ENCODE measurements at places on chromosomes 11 and 22. TPM values are rescaled to one million over a fixed set of nuclear protein-coding genes. Genes with fewer than 3 reads are reported as not detected.

APOL3 gene
- 25.5 TPM for total RNA-seq

RFPL3 gene
- total RNA-seq, result not detected

ARHGAP8 gene
- not detected for total RNA-seq

OR5AS1 gene
- not detected for total RNA-seq

GRCh38 chr11:37394236-37394870, 796.3 kb upstream of the RAG2 start:
- no peak for DNase-seq

DNA sequence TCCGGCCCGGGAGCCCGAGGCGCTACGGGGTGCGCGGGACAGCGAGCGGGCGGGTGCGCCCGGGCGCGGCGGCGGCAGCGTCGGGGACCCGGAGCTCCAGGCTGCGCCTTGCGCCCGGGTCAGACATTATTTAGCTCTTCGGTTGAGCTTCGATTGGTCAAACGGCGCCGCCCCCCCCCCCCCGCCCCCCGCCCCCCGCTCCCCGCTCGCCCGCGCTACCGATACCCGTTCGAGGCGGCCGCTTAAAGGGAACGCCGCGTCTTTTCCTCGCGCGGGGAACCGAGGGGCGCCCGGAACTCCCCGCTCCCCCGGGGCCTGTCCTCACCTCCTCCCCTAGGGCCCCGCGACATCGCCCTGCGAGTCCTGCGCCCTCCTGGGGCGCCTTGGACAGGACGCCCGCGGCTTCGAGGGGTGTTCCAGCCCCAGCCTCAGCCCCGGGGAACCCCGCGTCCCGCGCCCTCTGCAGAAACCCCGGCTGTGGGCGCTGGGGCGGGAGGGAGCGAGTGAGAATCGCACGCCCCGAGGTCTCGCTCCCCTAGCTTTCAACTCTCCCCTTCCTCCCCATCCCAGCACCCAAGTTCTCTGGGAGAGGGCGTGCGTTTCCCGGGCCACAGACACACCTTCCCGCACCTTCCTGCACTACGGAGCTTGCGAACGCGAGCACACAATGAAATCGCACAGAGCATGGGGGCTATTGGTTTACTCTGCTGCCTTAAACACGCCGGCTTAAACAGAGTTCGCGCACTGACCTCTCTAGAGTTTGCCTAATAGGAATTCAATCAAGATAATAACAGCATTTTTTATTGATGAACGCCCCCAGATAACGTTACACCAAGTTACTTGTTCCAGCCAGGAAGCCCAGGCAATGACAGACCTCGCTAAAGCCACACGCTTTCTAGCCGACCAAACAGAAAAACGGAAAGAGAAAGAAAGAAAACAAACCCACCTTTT, at the start of gene BDNF:
Gene BDNF (minus strand): TSS at position 105 of the 951 bp plus-strand sequence. CDS start 41,891 bp downstream, outside the sequence.
- DNase-seq, result no peak

DNA sequence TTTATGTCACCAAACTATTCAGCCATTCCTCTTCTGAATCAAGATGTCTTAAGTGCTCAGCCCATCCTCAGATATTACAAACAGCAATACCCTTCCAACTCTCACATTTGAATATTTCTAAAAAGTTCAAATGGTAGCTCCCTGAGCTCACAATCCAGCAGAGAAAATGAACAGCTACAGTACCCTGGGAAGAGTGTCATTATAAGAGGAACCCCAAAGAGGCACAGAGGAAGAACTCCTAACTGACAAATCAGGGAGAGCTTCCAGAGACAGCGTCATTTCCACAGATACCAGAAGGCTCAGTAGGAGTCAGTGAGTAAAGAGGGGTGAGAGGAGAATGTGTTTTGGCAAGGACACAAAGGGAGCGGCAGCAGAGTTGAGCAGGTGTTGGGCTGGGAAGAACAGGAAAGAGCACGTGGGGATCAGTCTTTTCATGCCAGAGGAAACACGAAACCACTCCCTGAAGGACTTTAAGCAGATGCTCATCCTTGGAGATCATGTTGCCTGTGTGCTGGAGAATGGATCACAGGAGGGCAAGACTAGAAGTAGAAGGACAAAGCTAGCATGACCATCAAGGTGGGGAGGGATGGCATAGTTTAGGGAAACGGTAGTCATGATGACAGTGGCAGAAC, 4.3 kb downstream of the CLTCL1 start:
- no peak for DNase-seq

GRCh38 chr11:126413426-126413825, 57.9 kb downstream of the ST3GAL4 start:
- no peak for DNase-seq

DNA sequence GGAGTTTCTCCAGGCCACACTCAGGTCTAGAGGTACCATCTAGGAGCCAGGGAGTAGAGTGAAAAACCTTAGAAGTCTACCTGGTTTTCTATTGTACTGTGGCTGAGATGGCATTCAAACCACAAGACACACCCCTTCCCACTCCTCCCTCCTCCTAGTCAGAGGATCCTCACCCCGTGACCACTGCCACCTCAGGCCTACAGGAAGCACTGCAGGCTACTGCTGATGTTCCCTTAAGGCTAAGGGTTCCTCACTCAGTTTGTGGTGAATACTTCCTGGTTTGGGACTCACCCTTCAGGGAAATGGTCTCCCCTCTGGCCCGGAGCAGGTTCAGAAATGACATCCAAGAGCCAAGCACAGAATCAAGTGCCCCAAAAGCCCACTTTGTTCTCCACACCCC, 1293.9 kb downstream of the JRKL start:
- DNase-seq, result no peak

BCO2 gene
- total RNA-seq, result 151 TPM

- DNase-seq, result peak; percentile 55
Observed at GRCh38 chr11:112321501-112322172, 61.0 kb upstream of the PLET1 start.

DNA sequence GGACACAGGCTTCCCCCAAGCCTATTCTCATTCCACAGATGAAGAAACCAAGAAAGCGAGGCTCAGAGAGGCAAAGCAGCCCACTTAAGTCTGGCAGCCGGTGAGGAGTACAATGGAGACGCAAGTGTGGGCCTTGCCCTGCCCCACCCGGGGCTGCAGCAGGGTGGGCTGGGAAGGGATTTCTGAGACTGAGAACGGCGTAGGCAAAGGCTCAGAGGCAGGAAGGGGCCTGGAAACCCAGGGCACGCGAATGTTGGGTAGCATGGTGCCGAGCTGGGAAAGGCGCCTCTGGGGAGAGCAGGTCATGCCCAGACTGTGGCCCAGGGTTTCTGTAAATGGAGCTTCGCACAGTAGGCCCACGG, 47.5 kb upstream of the SHISAL1 start:
- no peak for DNase-seq

DNA sequence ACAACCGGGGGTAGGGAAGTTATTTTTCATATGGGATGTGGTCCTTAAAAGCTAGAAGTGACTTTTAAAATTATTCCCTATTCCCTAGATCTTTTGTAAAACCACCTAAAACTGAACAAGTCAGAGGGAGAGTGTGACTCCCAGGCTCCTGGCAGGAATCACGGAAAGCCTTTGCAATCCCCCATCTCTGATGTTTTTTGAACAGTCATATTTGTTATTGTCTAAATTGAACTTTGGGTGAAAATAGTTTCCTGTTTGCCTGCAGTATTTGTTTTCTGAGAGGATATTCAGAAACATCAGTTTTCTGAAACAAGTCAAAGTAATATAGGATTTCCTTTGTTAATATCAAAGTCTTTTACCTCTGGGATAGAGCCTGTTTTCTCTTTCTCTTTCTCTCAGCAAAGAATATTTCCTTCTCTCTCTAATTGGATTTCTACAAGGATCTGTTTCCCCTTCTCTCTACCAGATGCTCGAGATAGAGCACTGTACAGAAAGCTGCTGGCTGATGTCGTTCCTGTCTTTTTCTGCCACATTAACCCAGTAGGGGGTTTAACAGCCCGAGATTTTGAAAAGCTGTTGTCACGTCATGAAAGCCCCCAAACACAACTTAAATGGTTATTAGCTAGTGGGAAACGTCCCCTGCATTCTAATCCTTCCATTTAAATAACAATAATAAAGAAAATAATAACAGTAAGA, 132.2 kb upstream of the PITPNB start:
- no peak for DNase-seq

SPECC1L gene
- 41.1 TPM for total RNA-seq

DNA sequence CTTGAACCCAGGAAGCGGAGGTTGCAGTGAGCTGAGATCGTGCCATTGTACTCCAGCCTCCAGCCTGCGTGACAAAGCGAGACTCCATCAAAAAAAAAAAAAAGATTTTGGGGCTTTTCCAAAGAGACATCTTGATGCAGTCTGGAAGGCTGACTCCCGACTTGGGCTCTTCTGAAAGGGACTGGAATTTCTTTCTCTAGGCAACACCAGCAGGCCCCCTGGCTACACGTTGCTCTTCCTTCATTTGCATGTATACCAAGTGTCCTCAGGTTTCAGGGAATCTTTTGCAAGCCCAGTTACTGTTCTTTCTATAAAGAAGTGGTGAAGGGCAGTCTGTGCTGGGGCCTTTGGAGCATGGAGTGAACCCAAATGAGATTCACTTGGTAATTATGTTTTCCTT, 211.0 kb downstream of the GRIK4 start:
- DNase-seq, result no peak

DNA sequence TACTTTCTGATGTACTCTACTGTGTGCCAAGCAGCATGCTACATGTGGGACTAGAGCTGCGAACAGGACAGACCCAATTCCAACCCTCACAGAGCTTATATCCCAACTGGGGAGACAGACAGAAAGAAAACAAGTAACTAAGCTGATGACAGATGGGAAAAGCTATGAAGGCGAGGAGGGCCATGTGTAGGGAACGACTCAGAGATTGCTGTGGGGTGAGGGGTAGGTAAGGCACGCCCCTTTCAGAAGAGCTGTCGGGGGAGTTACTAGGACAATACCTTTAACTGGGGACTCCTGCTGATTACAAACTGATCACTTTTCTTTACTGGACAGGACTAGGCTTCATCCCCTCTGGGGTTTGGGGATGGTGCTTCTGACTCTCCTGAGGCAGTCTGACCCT, 48.9 kb downstream of the ST3GAL4 start:
- DNase-seq, result no peak

DNA sequence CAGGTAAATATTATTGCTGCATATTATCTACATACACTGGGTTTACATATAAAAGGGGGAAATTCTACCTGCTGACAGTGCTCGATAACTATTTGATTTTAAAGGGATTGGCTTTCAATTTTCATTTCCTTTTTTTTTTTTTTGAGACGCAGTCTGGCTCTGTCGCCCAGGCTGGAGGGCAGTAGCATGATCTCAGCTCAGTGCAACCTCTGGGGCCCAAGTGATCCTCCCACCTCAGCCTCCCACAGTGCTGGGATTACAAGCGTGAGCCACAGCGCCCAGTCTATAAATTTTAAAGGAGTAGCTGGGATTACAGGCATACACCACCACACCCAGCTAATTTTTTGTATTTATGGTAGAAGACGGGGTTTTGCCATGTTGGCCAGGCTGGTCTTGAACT, 3.2 kb upstream of the PCF11 start:
- DNase-seq, result no peak

SELENOM gene
- total RNA-seq, result 43.4 TPM

DNA sequence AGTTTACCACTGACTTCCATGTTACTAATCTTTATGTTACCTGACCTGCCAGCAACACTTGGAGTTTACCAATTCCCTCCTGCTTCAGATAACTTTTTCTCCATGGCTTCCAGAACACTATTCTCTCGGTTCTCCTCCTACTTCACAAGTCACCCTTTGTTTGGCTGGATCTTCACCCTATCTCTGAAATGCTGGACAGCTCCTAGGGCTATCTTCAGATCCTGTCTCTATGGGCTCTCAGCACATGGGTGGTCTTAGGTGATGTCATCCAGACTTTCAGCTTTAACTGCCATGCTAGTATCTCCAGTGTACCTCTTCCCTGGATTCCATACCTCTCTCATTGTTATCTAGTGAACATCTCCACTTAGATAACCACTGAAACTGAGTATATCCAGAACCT, 12.2 kb upstream of the VWCE start:
- no peak for DNase-seq

DNA sequence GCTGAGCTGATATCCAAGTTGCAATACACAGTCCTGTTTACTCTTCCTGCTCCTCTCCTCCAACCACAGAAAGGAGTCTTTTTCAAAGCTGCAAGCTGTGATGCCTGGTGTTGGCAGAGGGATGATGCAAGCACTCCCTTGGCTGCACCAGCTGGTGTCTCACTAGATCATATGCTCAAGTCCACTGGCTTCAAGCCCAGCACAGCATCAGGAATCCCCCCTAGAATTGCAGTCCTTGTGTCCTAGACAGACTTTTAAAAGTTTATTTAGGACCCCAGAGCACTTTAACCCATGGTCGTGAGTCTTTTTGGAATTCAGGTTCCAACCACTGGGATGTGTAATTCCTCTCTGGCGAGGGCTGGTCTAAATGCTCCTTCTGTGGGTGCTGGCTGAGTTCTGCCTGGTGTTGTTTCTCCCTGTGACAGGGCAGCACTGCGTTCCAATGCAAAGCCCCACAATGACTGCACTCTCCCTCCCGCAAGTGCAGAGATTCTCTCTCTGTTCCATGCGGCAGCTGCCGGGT, 1.9 kb upstream of the HEPN1 start:
- DNase-seq, result no peak

- DNase-seq, result no peak
Observed at GRCh38 chr11:116980136-116980793, 118.0 kb downstream of the SIK3 start.

GRCh38 chr11:70130636-70131035, 52.5 kb downstream of the ANO1 start:
- no peak for DNase-seq

APOA4 gene
- total RNA-seq, result not detected

DNA sequence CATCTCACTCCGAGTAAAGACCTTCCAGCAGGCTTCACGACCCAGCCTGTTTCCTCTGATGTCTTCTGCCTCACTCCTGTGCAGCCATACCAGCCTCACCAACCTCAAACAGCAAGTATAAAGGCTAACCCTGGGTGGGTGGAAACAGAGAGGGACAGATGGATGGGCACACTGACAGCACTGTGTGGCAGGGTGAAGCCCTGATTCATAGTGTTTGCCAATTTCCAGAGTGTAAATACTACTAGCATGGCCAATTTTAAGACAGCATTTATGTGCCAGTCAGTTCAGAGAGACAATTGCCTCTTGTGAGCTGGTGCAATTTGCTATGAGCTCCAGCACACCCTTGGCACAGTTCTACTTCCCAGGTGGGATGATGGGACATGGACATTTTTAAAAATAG, 21.5 kb downstream of the TST start:
- DNase-seq, result no peak

DNA sequence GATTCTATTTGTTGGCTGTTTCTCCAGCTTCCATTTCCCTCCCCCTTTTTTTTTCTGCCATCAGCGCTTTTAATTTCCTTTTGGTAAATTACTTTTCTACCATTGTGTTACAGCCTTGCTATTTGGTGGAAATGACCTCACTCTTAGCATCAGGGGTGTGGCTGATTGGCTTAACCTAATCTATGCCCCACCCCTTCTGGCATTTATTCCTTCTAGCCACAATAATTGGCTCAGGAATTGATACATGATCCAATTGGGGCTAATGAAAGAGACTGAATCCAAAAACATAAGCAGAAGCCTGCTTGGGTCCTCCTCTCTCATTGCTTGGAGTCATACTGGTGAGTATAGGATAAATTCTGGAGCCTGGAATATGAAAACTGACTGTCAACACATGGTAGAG, 402.4 kb upstream of the LRRC4C start:
- no peak for DNase-seq
